ENCODE measurements at places on chromosomes 3 and 15. TPM values are rescaled to one million over a fixed set of nuclear protein-coding genes. Genes with fewer than 3 reads are reported as not detected.

DNA sequence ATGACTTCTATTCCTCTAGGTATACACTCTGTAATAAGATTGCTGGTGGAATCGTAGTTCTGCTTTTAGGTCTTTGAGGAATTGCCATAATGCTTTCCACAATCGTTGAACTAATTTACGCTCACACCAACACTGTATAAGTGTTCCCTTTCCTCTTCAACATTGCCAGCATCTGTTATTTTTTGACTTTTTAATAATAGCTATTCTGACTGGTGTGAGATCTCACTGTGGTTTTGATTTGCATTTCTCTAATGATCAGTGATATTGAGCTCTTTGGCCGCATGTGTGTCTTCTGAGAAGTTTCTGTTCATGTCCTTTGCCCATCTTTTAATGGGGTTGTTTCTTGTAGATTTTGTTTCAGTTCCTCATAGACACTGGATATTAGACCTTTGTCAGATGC lies 12.8 kb downstream of the NXPE3 start:
- DNase-seq = no peak

DNA sequence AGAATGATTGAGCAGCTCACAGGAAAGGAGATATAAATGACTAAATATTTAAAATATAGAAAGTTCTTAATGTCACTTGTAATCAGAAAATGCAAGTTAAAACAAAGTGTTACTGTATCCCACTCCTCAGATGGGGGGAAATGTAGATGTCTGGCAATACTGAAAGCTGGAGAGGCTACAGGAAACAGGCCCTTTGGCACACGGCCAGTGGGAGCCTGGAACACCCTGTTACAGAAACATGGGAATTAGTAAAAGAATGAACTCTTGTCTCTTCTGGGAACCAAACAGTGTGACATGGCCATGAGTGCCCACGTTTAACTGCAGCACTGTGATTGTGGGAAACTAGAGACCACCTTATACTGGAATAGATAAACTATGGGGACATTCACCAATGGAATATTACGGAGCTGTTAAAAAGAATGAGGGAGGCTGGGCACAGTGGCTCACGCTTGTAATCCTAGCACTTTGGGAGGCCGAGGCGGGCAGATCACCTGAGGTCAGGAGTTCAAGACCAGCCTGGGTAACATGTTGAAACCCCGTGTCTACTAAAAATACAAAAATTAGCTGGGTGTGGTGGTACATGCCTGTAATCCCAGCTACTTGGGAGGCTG lies 50.2 kb downstream of the CDCP1 start:
- DNase-seq = no peak

DNA sequence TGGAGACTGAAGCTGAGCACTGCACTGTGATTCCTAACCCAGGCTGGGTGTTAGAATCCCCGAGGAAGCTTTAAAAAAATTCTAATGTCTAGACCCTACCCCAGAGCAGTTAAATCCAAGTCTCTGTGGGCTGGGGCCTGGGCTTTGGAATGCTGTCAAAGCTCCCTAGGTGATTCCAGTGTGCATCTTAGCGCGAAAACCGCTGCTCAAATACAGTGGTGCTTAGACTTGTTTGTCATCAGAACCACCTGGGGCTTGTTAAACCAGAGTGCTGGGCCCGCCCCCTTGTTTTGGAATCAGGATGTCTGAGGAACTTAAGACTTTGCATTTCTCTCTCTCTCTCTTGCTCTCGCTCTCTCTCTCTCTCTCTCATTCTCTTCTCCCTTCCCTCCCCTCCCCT lies 20.7 kb downstream of the RHCG start:
- no peak for DNase-seq

GRCh38 chr15:40286061-40286532 lies 3.2 kb upstream of the ANKRD63 start:
- no peak for DNase-seq

The PLS1 gene
- 36.4 TPM for total RNA-seq

The C3orf33 gene
- total RNA-seq = 2.0 TPM

The IL17RC gene
- 33.2 TPM for total RNA-seq

The BNC1 gene
- 16.4 TPM for total RNA-seq

The SERINC4 gene
- not detected for total RNA-seq

The SNAP23 gene
- 76.4 TPM for total RNA-seq
